ENCODE measurements at places on chromosomes 11 and 22.

DNA sequence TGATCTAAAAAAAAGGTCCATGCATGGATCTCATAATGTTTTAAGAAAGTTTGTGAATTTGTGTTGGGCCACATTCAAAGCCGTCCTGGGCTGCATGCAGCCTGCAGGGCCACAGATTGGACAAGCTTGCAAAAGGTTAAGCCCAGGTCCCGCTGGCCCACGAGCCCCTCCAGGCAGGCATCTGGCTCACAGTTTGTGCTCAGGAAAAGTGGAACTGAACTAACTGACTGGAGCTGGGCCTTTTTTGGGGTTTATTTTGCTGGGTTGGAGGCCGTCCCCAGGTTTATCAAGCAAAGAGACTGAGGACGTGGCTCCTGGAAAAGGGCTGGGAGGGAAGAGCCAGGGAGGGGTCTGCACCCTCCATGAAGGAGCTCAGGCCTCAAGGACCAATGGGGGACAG lies 32.1 kb upstream of the BAIAP2L2 start:
- DNase-seq, result no peak

- no peak for DNase-seq
Measured at GRCh38 chr11:72750556-72751115, 1.6 kb downstream of the ARAP1 start.

DNA sequence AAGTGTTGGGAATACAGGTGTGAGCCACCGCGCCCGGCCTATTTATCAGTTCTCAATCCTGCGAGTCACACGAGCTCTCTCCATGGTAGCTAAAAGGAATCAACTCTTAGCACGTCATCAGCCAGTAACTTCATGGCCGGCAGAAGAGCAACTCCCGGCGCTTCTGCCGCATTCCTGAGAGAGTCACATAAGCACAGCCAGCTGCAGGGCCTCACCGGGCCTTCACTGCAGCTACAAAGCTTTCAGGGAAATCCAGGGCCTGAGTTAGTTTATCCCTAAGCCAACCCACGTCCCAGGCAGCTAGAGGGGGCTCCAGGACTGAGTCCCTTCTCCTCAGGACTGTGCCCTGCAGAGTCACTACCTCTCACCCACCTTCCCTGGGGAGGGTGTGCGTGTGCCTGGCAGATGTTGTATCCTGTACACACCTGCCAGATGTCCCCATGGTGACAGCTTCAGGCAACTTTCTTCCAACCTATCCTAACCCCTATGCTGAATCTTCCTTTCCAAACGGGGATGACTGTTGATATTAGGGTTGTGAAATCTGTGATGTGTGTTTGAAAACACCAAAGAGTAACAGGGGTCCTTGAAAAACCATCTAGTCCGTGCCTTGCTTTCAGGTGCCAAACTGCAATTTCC lies 45.9 kb upstream of the ARFGAP3 start:
- no peak for DNase-seq

- DNase-seq, result no peak
Measured at GRCh38 chr11:115291325-115291724, 212.9 kb downstream of the CADM1 start.

GRCh38 chr22:20857247-20857643 lies 1.4 kb downstream of the PI4KA start:
- DNase-seq, result no peak

GRCh38 chr11:67463186-67463585 lies 5.9 kb downstream of the TMEM134 start:
- DNase-seq, result no peak

- DNase-seq, result no peak
Measured at GRCh38 chr11:40291741-40292140, 1167.7 kb downstream of the LRRC4C start.

DNA sequence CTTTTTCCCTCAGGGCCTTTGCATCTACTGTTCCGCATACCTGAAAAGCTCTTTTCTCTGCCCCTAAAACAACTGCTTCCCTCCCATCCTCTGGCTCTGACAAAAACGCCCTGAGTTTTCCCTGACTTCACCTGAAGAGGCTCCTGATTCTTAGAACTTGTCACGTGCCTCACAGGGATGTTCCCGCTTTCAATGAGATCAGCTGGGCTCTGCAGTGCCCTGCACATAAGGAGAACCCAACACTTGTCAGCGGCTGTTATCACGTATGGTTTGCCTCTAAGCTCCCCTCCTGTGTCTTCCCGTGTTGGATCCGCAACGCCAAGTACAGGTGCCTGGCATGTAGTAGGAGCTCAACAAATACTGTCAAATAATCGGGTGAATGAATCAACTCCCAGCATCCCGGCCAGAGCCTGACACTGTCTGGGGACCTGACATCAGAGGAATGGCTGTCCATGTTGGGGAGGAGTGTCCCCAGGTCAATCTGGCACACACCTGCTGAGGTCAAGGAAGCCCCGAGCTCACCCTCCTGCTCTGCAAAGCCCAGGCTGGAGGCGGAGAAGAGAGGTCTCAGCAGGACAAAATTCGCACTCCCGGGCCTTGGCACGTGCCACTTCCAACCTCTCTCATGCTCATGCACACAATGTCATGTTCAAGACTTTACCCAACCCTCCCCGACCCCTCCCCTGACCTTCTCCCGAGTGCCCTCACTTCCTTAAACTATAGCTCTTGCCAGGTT lies 4.2 kb upstream of the GRK2 start:
- no peak for DNase-seq

DNA sequence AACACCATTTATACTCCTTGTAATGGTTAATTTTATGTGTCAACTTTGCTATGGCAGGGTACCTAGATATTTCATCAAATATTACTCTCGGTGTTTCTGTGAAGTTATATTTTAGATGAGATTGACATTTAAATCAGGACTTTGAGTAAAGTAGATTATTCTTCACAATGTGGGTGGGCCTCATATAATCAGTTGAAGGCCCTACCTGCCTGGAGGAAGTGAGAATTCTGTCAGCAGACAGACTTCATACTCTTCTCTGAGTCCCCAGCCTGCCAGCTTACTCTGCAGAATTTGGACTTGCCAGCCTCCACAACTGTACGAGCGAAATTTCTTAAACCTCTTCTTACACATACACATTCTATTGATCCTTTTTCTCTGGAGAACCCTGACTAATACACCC lies 49.3 kb upstream of the SYT9 start:
- no peak for DNase-seq

- DNase-seq, result no peak
Measured at GRCh38 chr22:44807915-44808690, 55.7 kb downstream of the ARHGAP8 start.

- no peak for DNase-seq
Measured at GRCh38 chr22:42700355-42700754, 20.3 kb downstream of the A4GALT start.

GRCh38 chr11:5227681-5228080 lies 810 bp upstream of the HBB start:
- no peak for DNase-seq

GRCh38 chr11:11265320-11265719 lies 87.7 kb downstream of the CSNK2A3 start:
- DNase-seq, result no peak

- DNase-seq, result no peak
Measured at GRCh38 chr11:12179531-12179930, 69.1 kb downstream of the MICAL2 start.

- DNase-seq, result no peak
Measured at GRCh38 chr11:62012451-62012831, 45.0 kb upstream of the FTH1 start.

DNA sequence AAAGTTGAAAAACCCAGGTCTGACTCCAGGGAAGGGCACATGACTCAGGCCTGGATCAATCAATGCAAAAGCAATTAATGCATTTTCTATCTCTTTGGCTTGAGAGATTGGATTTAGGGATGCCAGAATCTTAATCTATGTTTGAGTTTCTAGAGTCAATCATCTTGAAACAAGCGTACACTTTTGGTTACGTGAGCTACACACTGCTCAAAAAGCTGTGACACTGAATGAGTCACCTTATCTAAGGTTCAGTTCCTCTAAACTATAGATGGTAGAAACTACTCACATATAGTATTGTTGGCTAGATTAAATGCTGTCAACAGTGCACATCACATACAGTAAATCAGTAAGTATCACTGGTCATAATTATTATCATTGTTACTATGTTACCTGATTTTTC lies 24.2 kb downstream of the MRE11 start:
- DNase-seq, result no peak

- DNase-seq, result no peak
Measured at GRCh38 chr22:20792966-20793728, 19.2 kb downstream of the SERPIND1 start.

DNA sequence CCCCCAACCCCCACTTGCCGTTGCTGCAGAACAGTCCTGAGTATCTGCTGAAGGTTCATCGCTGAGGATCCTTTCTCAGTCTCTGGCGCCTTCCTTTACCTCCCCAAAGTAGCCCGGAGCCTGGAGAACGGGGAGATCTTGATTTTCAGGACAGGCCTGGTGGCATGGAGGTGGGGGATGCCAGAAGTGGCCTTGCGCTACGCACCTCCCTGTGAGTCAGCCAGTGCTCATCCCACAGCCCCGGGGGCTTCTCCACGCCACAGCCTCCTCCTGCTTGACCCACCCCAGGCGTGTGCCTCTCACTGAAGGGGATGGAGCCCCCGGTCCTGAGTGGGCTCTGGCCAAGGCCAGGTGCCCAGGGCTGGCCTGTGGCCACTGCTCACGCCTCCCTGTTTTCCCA lies 339.6 kb downstream of the TBC1D22A start:
- no peak for DNase-seq

DNA sequence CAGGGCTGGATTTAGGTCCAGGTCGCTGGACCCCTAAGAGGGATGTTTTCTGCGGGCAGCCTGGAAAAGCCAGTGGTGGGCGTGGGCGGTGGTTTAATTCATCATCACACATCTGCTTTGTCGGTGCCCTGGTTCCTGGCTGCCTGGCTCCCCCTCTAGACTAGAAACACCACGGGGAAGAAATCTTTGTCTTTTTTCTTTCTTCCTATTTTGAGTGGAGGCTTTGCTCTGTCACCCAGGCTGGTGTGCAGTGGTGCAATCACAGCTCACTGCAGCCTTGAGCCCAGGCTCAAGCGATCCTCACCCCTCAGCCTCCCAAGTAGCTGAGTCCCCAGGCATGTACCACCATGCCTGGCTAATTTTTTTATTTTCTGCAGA lies 86.6 kb upstream of the LINC01488 start:
- no peak for DNase-seq

DNA sequence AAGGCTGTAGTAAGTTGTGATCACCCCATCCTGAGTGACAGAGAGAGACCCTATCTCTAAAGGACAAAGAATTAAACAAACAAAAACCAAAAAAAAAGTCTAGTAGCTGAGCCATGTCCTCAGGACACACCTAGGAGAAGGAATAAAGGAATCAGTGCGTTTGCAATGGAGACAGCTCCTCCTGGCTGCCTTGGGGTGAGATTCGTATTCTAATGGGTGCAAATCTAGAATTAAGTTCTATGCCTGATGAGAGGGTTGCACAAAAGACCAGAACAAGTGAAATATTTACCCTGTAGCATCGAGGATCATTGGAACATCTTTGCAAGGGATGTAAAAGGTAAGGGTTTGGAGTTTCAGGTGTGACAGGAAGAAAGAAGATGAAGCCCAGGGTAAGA lies 70.3 kb upstream of the BMAL1 start:
- DNase-seq, result no peak

All from CD4-positive, alpha-beta T cell (primary cell).